ENCODE measurements at places on chromosomes 7 and 10.

GRCh38 chr7:132782777-132783640 is 206.7 kb upstream of the PLXNA4 start:
- no peak for DNase-seq

DNA sequence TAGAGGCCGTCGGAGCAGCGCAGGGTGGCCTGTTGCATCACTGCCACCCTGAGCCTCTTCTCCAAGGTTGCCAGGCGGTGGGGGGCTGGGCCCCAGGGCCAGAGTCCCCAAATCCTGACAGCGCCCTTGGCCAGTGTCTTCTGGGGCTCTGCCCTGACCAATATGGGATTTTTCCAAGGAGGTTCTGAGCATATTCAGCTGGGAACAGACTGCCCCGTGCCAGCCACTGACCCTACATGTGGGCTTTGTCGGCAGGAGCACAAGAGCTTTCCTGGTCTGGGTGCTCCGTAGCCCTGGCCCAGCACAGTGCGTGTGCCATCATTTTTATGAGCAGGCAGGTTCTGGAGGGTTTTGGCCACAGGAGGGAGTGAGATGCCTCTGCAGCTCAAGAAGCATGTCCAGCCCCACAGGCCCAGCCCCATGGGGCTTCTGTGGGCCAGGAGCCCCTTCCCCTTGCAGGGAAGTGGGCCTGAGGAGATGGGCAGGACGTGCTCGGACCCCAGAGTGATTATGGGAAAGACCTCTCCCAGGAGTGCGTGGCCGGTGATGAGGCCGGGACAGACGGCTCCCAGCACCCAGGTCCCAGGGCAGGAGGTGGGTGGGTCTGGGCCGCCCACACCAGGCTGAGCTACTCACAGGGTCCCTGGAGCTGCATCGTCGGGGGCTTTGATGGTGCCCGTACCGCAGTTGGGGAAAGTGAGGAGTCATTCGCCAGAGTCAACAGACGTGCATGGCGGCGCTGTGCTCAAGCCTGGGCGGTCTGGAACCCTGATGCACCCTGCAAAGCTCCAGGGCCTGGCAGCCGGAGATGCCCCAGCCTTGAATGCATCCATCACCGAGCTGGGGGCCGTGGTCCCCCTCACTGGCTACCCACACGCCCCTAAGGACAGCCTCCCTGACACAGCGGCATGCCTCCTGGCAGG is 66.6 kb downstream of the PWWP2B start:
- DNase-seq = no peak

DNA sequence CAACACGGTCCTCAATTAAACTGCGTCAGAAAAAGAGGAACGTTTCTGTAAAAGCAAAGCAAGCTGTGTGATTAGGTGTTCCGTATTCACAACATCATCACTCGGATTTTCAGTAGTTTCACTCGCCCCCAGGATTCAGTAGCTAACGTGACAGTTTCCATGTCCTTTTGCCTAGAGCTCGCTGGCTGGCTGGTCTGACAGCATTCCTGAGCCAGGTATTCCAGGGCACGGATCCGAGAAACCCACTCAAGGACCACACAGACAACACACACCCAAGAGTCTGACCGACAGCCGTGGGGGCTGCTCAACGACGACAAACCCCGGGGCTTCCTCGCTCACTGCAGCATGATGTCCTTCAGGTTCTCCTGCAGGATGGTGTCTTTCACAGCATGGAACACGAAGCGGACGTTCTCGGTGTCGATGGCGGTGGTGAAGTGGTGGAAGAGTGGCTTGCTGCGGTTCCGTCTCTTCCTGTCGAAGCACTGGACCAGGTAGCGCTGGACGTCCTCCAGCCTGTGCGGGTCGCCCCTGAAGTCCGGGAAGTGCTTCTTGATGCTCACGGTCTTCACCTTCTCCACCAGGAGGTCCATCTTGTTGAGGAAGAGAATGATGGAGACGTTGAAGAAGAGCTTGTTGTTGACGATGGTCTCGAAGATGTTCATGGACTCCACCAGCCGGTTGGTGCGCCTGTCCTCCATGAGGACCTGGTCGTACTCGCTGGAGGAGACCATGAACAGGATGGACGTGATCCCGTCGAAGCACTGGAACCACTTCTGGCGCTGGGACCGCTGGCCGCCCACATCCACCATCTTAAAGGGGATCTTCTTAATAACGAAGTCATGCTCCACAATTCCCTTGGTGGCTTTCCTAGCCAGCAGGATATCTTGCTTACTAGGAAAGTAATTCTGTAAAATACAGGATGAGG is 43.1 kb downstream of the AMZ1 start:
- DNase-seq = no peak

DNA sequence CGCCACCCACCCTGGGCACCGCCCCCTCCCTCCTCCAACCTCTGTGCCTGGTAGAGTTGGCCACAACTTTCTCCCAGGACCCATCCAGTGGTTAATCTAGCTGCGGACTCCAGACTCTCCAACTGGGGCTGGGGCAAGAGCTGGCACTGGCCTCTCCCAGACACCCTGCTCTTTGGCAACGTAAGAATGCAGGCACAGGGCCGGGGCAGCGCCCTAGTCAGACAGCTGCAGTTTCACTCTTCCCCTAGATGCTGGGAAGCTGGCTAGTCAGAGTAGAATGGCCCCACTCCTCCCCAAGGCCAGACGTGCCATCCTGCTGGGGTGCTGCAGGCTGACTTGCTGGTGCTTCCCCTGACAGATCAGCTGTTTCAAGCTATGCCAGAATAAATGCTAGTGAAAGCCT is 22.1 kb downstream of the HSPA12A start:
- DNase-seq = no peak

DNA sequence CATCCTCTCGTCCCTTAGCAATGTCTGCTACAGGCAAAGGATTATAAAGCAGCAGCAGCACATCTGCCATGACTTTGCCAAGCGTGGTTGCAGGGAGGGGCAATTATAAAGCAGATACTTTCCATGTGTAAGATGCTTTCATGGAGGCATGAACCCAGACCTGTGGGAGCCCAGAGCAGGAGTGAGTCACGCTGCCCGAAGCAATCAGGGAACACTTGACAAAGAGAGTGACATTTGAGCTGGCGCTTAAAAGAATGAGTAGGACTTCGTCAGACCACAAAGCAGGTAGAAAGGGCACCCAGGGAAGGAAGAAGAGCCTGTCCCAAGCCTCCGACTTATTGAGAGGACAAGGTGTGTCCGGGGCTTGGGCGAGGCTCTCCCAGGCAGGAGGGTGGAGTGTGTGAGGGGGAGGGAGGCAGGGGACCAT is 147.2 kb downstream of the MYOF start:
- no peak for DNase-seq
